NCI-H1694 (cell line): ENCODE measurements at places on chromosomes 4 and X.

DNA sequence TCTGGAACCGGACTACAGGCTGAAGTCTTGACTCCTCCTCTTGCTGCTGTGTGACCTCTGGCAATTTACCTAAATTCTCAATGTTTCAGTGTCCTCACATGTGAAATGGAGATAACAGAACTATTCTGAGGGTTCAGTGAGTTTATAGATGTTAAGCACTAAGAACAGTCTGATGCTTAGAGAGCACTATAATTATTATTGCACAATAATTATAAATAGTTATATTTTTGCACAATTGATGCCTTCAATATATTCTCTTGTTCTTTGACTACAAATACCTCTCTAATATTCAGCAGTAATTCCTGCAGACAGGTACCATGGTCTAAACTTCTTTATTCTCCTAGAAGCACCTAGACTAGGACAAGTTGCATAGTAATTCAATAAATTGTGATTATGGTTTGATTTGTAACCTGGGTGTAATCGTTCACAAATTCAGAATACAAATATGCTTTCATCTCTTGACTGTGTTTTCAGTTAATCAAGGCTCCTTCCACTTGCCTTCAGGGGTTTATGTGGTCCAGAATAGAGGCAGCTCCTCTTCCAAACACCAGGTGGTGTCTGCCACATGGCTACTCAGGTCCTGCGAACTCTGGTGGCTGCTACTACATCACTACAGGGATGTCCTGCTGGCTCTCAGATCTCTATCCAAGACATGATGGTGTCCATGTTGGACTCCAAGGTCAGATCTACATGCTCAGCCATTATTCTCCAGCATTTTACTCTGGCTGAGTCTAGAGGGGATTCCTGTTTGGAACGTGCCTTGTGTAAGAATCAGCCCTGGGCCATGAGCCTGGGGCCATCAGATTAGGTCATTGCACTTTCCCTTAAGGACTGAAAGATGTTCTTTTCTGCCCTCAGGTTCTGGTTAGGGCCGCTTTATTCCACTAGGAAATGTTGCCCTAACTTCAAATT, 103.4 kb downstream of the QRFPR start:
- DNase-seq: no peak

- no peak for DNase-seq
Measured at GRCh38 chrX:110293658-110294057, 24.2 kb downstream of the AMMECR1 start.

DNA sequence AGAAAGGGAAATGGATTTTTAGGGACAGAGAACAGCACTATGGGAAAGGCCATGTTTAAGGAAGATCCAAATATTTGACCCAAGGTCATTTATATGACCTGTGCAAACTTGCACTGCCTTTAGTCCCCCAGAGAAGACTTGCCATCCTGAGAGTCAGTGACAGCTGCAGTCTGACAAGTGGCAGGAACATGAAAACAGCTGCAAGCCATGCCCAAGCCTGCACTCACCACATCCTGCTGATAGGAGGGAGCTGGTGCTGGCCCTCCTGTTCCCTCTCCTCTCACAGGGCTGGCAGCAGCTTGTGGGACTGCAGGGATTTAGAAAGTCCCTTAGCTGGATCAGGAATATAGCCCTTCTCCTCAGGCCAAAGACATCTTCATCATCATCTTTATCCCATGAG, 187.7 kb downstream of the RAP1GDS1 start:
- no peak for DNase-seq

GRCh38 chr4:137678796-137679195, 146.5 kb upstream of the PCDH18 start:
- DNase-seq: no peak

- DNase-seq: no peak
Measured at GRCh38 chr4:141898346-141898745, 262.0 kb downstream of the IL15 start.

DNA sequence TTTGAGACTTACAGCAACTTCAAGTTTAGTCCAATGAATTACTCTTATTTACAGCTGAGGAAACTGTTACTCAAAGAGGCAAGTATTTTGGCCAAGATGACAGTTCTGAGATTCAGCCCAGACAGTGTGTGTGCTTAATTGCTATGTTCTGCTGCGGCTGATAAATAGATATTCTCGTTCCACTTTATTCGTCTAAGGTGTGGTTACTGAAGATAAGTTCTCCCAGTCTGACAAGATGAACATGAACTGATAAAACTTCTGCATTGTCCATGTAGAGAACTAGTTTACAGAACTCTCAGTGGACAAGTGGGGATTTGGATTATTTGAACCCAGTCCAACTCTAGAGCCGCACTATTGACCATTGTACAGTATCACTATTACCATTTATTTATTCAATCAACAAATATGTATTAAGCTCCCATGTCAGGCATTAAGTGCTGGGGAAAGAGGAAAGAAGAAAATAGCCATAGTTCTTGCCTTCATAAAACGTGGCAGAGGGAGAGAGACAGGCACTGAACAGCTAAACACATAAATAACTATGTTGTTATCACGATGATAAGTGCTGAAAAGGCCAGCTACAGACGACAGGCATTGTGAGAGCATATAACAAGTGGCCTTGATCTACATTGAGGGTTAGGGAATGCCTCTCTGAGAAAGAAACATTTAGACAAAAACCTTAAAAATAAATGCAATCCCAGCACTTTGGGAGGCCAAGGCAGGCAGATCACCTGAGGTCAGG, 4.0 kb upstream of the DHX15 start:
- DNase-seq: no peak

DNA sequence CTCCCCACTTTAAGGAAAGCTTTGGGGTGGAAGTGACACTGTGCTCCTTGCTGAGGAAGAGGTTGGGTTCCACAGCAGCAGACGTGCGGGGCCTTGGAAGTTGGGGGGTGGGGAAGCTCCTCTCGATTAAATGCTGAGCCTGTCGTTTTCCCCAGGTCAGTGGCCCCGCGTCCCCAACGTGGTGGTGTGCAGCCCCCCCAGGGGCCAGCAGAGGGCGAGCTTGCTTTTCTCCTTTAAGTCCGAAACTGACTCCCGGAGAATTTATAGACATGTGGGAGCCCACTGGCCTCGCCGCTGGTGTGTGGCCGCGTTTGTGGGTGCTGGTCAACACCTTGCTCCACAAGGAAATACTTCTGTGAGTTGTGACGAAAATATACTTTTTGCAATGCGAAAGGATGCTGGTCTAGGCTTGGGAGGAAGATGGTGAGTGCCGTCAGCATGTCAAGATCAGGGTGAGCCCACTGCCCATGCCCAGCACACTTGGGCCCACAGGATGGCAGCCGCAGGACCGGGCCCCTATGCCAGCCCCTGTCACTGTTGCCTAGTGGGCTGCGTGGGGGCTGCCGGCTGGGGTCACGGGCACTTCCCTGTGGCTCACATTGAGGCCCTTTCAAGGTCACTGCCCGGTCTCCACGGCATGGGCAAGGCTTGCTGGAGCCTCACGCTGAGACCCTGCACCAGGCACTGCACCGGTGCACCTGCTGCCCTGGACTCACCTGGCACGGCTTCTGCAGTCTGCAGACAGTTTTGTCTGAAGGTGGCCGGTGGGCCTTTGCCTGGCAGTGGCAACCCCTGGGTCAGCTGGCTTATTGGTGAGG, 9.4 kb downstream of the UVSSA start:
- no peak for DNase-seq

- no peak for DNase-seq
Measured at GRCh38 chr4:76836860-76837562, 60.9 kb downstream of the SOWAHB start.

GRCh38 chr4:155208258-155209054, at the start of gene NPY2R:
NPY2R (plus strand) TSS chr4:155208636; CDS start chr4:155213940, 5,304 bp downstream.
- DNase-seq: no peak

GRCh38 chr4:74181219-74181618, 23.3 kb downstream of the MTHFD2L start:
- no peak for DNase-seq

GRCh38 chr4:2925496-2925895, 37.7 kb downstream of the NOP14 start:
- no peak for DNase-seq

- DNase-seq: no peak
Measured at GRCh38 chr4:58261526-58261925, 1151.3 kb upstream of the IGFBP7 start.

DNA sequence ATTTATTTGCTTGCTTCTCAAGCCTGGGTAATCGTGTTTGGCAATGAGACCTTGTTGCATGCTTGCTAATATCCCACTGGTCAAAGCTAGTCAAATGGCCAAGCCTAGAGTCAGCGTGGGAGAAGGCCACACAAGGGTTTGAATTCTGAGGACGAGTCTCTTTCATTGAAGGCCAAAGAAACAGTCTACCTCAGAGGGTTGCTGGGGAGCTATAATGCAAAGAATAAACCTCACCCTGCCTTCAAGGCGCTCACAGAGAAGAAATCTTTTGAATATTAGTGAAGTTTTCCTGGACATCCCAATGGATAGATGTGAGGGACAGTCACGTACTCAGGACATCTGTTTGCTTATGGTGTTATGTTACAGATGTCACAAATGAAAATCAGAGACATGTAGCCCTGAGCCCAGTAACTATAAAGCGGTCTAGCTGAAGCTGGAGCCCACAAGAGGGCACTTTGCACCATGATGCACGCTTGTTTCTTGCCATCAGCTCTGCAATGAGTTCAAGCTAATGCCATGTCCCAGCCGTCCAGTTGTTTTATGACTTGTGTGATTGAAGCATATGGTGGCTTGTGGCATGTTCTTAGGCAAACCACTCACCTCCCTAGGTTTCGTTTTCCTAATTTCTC, 1.1 kb upstream of the TLR3 start:
- peak; percentile 33 for DNase-seq

- no peak for DNase-seq
Measured at GRCh38 chr4:17567271-17567670, 9.7 kb upstream of the LAP3 start.

- DNase-seq: peak; percentile 25
Measured at GRCh38 chrX:119488749-119489148, 20.5 kb downstream of the SLC25A5 start.

- no peak for DNase-seq
Measured at GRCh38 chr4:181822005-181822375, 421.2 kb upstream of the TENM3 start.

- no peak for DNase-seq
Measured at GRCh38 chr4:94519925-94520789, 68.4 kb downstream of the PDLIM5 start.

DNA sequence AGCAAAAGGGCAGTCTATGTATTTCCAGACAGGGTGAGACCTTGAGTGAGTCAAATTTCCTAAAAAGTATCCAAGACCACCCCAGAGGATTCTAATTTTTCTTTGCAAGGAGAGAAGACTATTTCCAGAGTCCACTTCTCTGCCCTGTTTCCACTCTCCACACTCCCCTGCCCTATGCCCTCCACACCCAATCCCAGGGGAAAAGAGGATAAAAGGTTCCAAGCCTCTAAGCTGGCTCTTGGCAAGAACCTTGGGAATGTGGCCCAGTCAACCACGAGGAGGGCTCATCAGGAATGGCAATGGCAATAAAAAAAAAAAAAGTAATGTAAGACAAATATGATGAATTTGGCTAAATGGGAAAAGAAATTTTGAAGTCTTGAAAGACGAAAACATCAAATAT, 65.9 kb downstream of the SRPX start:
- no peak for DNase-seq

GRCh38 chrX:111661241-111661640, 19.7 kb upstream of the ALG13 start:
- DNase-seq: no peak

GRCh38 chr4:99394896-99395295, 40.2 kb downstream of the ADH7 start:
- no peak for DNase-seq

GRCh38 chr4:152585023-152585441, 49.1 kb upstream of the FBXW7 start:
- DNase-seq: no peak

GRCh38 chr4:110087070-110087708, 111.2 kb downstream of the ELOVL6 start:
- peak; percentile 39 for DNase-seq

GRCh38 chrX:19616959-19617358, 101.7 kb upstream of the MAP3K15 start:
- DNase-seq: no peak

DNA sequence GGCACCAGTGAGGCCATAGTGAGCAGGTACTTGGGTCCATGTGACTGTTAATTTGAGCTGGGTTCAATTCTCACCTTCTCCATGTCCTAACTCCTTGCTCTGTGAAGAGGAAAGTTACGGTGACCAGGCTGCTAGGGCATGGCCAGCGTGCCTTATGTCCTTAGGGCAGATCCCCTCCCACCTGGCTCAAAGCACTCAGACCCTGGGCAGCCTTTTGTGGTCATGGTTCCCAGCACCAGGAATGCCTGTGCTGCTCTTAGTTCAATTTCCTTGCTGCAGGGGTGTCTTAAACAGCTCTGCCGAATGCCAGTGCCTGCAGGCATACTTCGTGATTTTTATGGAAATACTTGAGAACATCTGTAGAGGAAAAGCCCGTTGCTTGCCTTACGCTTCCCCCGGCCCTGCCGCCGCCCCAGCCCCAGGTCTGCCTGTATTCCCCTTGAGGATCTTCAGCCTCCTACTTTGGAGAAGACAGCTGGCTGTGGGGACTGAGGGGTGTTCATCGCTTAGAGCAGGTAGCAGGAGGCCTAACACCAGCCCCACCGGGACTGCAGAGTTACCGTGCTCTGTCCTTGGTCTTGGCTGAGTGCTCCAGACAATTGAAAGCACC, 3.1 kb upstream of the CDK16 start:
- DNase-seq: no peak

DNA sequence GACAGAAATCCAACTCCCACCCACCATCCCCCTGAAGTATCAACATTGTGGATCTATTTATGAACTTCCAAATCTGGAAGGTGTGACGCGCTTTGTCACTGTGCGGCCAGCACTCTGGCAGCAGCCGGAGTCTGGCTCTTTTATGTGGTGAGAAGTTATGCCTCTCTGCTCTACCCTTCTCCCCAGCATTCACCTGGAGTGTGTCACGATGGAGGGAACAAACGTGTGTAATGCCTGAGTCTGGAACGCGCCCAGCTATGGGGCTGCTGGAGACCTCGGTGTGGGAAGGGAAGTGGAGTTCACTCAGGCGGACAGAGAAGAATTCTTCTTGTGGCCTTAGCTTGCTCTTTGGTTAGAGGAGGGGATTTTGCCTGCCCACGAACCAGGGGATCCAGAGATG, 222.1 kb upstream of the RPL34 start:
- DNase-seq: no peak

- no peak for DNase-seq
Measured at GRCh38 chr4:18847249-18847890, 825.8 kb upstream of the LCORL start.

- DNase-seq: no peak
Measured at GRCh38 chr4:157291071-157291470, 70.5 kb downstream of the GRIA2 start.

DNA sequence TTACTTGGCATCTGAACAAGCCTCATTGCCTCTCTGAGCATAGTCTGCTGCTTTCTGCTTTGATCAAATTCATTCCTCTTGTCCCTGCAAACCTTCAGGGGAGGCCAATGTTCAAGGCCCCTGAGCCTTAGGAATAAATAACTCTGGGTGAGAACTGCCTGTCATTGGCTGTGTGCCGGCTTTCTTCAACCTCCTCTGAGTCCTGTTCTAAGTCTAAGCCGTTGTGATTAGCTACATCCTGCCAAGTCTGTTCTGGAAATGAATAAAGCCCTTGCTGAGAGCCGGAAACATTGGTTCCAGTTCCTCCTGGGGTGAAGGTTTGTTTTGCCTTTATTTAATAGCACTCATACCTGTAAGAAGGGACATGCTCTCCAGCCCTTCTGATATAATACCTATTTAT, 13.8 kb downstream of the RNF4 start:
- DNase-seq: no peak
